ENCODE measurements at places on chromosomes 11 and 22. TPM values are rescaled to one million over a fixed set of nuclear protein-coding genes. Genes with fewer than 3 reads are reported as not detected.

Gene GLYATL2
- total RNA-seq: not detected

Gene TRIM49D1
- total RNA-seq: not detected

DNA sequence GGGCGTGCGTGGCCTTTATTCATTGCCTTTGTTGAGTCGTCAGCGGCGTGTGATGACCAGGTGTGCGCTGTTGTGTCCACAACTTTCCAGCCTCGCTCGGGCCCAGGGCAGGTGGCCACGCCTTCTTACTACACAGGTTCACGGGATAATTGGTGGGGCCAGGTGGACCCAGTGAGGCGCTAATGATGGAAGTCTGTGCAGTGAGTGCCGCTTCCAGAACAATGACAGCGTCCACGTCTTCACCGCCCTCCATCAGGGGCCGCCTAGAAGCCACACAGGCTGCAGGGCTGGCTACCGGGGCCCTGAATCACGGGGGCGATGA is 1197.3 kb downstream of the BRD1 start:
- no peaks in the 10 kb centered on the region for H3K4me1 ChIP-seq
- H3K4me3 ChIP-seq: no peak overlapping the region
- no peak for DNase-seq
- no peak overlapping the region for H3K27ac ChIP-seq
- H3K36me3 ChIP-seq: no peaks in the 10 kb centered on the region

GRCh38 chr11:128776069-128776423 is 82.2 kb downstream of the FLI1 start:
- H3K27me3 ChIP-seq: no peaks in the 10 kb centered on the region
- no peak for DNase-seq
- peaks cover 12% of the 10 kb centered on the region for H3K36me3 ChIP-seq
- H3K4me3 ChIP-seq: no peak overlapping the region
- H3K4me1 ChIP-seq: no peaks in the 10 kb centered on the region

- H3K27me3 ChIP-seq: no peaks in the 10 kb centered on the region
- DNase-seq: no peak
- H3K4me1 ChIP-seq: peaks cover 94% of the 10 kb centered on the region
- H3K36me3 ChIP-seq: no peaks in the 10 kb centered on the region
Measured at GRCh38 chr11:119373059-119373920, 8.2 kb downstream of the USP2 start.

DNA sequence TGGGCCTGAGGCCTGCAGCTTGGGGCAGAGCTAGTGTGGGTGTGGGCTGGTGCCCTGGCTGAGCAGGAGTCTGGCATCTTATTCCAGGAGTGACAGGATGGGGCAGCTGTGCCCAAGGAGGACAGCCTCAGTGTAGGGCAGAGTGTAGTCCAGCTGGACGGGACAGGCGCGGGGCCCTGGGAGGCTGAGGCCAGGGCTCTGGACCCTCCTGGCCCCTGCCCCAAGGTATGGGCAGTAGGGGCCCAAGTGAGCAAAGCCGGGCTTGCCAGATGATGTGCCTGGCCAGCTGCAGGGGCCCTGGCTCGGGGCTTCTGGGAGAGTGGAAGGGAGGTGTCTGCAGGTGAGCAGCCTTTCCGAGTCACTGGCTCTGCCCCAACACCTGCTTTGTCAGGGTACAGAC is 1190.9 kb downstream of the BRD1 start:
- no peak overlapping the region for H3K4me3 ChIP-seq
- H3K36me3 ChIP-seq: no peaks in the 10 kb centered on the region
- no peaks in the 10 kb centered on the region for H3K27me3 ChIP-seq

Gene OR4D11
- total RNA-seq: not detected

Gene INPP5J
- 26.3 TPM for total RNA-seq

Data from right atrium auricular region (tissue), 2 donors.